ENCODE measurements at places on chromosomes 2 and 18.
A peak's percentile ranks its signal among the peaks of the same experiment; 100 is the strongest.

- DNase-seq = no peak
These were observed 287.7 kb downstream of the PTGR3 start for GRCh38 chr18:74921057-74921820.

GRCh38 chr2:239392688-239393387 lies 8.0 kb downstream of the HDAC4 start:
- no peak for DNase-seq

DNA sequence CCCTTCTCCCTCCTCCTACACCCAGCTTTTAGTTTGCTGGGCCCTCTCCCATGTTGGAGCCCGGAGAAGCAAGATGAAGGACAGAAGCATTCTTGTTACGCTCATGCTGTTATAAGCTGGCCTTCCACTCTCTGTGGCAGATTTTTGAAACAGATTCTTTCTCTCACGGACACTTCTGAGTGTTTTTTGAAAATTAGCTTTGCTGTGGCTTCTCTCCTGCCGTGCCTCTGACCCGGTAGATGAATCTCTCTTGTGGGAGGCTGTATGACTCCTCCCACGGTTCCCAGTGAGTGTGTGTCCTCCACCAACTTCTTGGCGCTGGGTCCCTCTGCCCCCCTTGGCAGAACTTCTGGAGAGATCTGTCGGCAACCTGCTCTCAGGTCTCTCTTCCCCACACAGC lies 269.3 kb upstream of the MYT1L start:
- DNase-seq = no peak

- DNase-seq = no peak
These were observed 178.2 kb downstream of the PLCL1 start for GRCh38 chr2:197982565-197982964.

- no peak for DNase-seq
These were observed 361.7 kb downstream of the ANAPC1 start for GRCh38 chr2:111522231-111522768.

GRCh38 chr2:150584081-150584480 lies 96.6 kb upstream of the RND3 start:
- no peak for DNase-seq

- DNase-seq = no peak
These were observed 16.4 kb downstream of the DYNAP start for GRCh38 chr18:54607213-54608027.

DNA sequence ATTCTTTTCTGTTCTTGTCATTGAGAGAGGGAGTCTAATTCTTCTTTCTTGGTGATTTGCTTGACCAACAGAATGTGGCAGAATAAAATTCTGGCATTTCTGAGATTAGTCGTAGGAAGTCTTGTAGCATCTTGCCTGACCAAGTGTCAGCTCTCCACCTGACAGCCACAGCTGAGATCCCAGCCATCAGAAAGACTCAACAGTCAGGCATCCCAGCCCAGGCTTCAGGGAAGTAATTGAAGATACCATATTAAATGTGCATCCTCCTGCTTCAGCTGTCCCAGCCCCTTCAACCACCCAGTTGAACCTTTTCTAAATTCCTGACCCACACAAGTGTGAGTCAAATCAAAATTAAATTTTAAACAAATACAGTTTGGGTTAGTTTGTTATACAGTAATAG lies 208.3 kb downstream of the PIK3C3 start:
- no peak for DNase-seq

GRCh38 chr2:12554224-12555011 lies 162.3 kb upstream of the TRIB2 start:
- DNase-seq = no peak

GRCh38 chr2:146785101-146785500 lies 1059.7 kb upstream of the ACVR2A start:
- DNase-seq = no peak

- DNase-seq = no peak
These were observed 58.7 kb downstream of the PAX3 start for GRCh38 chr2:222239945-222240675.

DNA sequence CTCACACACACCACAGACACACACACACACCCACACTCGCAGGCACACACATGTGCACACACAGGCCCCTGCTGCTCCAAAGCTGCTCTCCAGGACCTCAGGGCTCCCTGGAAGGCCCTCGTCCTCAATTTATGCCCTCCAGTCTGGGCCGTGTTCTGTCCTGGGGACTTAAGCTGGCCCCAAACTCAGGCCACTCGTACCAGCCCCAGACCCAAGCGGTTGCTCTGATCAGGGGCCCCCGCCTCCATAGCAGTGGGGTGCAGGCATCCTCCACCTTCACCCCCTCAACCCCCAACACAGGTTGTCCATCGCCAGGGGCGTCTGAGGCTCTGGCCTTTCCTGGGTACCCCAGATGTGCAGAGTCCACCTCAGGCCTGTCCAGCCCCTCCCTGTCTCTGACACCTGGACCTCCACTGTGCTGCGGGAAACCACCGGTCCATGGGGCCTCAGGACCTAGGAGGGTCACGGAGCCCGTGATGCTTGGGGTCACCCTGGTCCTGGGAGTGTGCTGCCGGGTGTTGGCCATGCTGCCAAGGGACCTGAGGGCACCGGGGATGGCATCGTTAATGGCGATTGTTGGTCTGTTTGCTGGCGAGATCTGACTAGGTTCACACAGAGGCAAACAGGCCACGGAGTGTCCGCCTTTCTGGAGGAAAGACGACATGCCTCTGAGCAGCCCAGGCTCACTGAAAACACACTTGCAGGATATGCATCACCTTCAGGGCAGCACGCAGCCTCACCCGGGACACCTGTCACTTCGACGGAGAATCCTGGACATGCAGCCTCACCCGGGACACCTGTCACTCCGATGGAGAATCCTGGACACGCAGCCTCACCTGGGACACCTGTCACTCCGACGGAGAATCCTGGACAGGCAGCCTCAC lies 155.6 kb downstream of the NDUFA10 start:
- no peak for DNase-seq

- DNase-seq = peak; percentile 27
These were observed 298.3 kb downstream of the TDRD15 start for GRCh38 chr2:21422050-21422449.

DNA sequence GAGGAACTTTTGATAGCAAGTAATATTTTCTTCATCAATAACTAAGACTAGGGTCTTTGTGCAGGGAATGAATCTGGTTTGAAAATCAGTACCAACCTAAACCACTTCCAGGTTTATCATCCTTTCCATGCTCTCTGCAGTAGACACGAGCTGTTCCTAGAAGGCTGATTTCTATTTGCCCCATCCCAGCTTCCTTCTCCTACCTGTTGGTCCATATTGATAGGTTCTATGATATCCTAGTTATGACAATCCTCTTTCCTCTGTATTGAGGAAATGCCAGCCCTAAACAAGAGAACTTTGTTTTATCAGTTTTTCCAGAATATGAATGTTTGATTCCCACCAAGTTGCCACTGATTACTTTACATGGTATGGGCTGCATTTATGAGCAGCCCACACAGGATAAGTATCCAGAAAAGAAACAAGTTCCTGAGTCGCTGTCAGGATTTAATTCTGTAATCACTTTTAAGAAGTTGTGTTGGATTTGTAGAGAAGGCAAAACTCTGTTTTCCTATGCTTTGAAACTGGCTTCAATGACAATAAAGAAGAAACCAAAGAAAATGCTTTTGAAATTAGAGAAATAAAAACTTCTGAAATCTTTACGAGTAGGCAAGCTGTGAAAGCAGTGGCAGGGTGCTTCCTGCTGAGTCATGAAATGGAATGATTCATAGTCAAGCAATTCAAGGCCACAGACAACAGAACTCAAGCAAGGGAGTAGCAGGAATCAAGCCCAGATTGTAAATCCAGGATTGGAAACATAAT lies 37.3 kb upstream of the TANK start:
- DNase-seq = no peak

GRCh38 chr2:42009657-42010580 lies 37.9 kb upstream of the PKDCC start:
- peak; percentile 1 for DNase-seq

- no peak for DNase-seq
These were observed 14.2 kb downstream of the SIGLEC15 start for GRCh38 chr18:45839414-45840395.

DNA sequence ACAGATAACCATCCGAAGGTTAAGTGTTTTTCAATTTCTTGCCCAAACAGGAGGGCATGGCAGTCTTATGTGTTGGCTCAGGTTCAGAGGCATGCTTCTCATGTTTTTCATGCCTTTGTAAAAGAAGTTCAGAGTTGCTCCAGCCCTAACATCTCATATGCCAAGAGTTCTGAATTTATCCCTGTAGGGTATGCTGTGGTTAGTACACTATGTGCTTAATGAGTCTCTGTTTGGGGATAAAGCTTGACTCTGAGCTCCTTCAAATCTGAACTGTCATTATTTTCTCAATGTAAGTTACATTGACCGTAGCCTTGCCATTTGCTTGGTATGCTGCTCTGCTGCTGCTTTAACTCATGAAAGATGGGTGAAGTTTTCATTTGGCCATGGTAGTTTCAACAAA lies 67.9 kb upstream of the PNPT1 start:
- no peak for DNase-seq

- DNase-seq = no peak
These were observed 697 bp upstream of the SPATS2L start for GRCh38 chr2:200305797-200306195.

DNA sequence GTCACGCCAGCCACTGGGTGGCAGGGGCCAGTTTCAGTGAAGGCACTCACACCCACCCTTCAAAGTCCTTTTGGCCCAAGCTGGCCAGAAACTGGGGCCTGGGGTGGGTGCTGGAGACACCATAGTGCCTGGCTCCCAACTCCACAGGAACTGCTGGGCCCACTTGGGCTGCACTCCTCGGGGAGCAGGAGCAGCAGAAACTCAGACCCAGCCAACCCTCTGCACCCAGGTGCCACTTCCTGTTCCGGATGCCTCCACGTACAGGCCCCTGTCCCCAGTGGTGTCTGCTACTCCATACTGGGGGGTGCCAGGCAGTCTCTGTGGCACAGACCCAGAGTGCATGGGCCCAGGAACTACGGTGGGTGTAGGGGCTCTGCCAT lies 42.5 kb upstream of the ZNF519 start:
- DNase-seq = no peak

Measured in stimulated activated CD4-positive, alpha-beta T cell treated with anti-CD3 and anti-CD28 coated beads, Interleukin-4, amount 100 ng/mL, for 48 hours (primary cell).